ENCODE measurements at places on chromosomes 4 and X.

DNA sequence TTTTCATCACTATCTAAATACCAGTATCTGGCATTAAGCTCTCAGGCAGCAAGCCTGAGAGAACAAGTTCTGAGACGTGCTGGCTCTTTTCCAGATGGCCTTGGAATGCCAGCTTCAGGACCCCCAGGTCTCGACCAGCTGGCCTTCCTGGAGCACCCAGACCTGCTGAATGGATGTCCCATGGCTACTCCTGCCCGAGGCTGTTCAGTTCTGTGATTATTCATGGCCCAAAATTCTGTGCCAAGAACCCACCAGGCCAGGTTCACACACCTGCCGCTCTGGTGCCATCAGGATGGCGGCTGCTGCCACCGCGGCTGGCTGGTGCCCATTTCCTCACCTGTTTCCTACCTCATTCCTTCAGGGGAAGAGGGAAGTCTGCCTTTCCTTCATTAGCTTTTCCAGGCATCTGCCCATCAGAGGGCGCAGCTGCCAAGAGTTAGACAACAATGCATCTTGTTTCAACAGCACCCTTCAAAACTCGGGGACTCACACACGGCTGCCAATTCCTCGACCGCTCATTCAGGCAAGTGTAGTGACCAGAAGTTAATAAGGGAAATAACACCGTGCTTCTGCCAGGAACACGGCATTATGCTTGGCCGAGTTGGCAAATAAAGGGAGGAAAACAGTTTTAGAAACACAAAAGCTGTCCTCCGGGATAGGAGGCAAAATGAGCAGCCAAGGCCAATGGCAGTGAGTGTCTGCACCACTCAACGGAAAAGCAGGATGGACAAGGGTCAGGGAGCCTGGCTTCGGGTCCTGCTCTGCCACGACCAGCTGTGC, 173.8 kb downstream of the NSUN7 start:
- no peak for DNase-seq

GRCh38 chr4:159360549-159360948, 257.7 kb downstream of the RAPGEF2 start:
- DNase-seq: no peak

- no peak for DNase-seq
Observed at GRCh38 chr4:124151031-124151430, 561.5 kb downstream of the ANKRD50 start.

DNA sequence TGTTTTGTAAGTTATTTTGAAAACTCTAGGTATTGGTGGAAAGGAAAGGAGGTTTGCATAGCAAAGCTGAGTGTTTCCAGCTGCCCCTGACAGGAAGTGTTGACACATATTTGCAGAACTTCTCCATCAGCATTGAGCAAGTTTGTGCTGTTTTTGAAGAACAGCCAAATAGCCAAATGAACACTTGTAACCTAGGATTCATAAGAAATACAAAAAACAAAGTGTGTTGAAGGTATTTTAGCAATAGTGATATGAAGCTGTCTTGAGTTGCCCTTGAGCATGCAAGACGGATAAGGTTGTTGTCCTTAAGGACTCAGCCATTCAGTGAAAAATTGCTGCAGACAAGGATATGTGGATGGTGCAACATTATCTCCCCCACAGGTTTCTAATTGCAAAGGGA, 68.3 kb upstream of the PGM2 start:
- DNase-seq: peak; percentile 18

DNA sequence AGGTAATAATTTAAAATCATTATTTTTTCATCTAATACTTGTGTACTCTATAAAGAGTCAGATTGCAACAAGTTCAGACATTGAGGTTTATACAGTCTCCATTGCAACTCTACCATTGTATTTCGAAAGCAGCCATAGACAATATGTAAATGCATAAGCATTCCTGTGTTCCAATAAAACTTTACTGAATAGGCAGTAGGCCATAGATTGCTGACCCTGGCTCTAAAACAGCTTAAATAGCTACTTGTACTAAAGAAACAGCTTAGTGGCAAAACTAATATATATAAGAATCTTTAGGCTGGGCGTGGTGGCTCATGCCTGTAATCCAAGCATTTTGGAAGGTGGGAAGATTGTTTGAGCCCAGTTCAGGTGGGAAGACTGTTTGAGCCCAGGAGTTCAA, 115.3 kb downstream of the PRSS12 start:
- no peak for DNase-seq
